ENCODE measurements at places on chromosomes 7 and 10.

GRCh38 chr7:102189756-102190155 is 96.9 kb upstream of the SH2B2 start:
- DNase-seq, result no peak

DNA sequence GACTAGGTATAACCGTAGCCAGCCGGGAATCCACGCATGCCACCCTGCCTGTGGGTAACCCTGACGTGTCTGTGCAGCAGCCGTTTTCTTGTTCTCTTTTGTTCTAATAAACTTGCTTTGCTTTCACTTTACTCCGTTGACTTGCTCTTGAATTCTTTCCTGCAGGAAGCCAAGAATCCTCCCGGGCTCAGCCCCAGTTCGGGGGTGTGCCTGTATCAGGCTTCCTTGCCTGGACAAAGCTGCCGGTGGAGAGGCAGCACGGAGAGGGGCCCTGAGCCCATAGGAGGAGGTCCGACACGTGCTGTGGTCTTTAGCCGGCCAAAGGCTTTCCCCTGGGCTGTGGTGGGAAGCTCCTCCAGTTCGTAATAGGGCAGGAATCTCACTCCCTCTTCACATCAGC is 256.5 kb upstream of the PPP2R2D start:
- DNase-seq, result peak; percentile 92

- DNase-seq, result no peak
These were observed 237.3 kb upstream of the AGK start for GRCh38 chr7:141313896-141314295.

- DNase-seq, result no peak
These were observed 58.6 kb downstream of the PROSER2 start for GRCh38 chr10:11881477-11882417.

- no peak for DNase-seq
These were observed 261.1 kb downstream of the AUTS2 start for GRCh38 chr7:69859342-69859741.

- DNase-seq, result no peak
These were observed 497.3 kb downstream of the INHBA start for GRCh38 chr7:41205600-41205999.

DNA sequence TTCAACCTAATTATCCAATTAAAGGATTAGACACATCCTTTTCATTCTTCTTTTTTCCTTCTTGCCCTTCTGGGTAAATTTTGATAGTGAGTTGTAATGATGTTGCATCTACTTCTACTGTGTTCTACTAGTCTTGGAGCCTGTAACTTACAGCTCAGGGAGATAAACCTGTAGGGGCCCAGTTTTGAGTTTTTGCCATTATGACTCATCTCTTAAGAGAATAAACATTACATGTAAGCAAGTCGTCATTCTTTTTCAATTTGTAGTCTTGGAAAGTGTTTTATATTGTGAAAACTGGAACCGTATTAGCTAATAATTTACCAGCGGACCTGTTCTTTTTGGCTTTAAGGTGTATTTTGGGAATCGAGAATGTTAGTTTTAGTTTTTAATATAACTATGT is 89.7 kb upstream of the RPA3 start:
- DNase-seq, result no peak

DNA sequence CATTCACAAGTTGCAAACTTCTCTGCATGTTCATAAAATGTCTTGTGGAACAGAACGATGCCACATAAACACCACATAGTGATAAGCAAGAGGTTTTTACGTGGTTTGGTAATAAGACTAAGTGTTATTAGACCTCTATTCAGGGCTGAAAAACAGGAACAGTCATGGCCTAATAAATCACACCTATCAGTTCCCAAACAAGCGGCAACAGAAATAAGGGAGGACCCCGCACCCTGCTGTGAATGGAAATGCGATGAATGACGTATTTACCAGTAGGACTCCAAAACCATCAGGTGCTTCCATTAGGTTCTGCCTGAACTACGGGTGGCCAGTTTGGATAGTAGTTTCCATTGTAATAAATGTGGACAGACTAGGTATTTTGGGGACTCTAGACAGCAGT is 129.1 kb downstream of the TAX1BP1 start:
- no peak for DNase-seq

DNA sequence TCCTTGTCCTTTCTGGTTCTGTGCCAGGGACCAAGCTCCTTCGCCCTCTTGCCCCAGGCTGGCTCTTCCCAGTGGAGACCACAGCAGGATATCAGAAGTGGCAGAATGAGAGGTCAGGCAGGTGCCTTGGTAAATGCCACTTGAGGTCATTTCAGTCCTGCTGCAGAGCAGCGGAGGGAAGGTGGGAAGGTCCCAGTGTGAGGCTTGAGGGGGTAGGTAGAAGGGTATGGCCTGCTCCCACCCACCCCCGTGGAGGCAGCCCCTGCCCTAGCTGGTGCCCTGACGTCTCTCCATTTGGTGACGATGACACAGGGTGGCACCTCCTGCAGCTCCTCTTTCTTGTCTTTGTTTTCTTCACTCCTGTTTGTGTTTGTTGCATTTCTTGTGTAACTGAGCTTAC is 538.8 kb downstream of the TCERG1L start:
- DNase-seq, result no peak

DNA sequence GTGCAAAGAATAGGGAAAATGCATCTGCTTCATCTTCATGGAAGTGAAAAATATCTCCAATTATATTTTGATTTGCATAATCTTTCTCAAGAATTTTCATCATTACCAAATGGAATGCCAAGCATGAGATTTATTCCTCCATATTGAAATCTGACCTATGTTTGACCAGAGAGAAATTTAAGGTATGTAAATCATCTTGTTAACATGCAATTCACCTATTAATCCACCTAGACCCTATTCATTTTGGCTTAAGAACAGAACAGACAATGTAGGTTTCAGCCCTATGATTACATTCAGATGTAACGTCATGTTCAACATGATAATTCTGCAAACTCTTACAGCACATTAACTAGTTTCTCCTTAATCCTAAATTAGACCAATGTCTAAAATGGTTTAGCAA is 30.8 kb upstream of the TMEM140 start:
- no peak for DNase-seq

- DNase-seq, result peak; percentile 85
These were observed 106.7 kb downstream of the SNX10 start for GRCh38 chr7:26398427-26398755.

- peak; percentile 57 for DNase-seq
These were observed 11.6 kb downstream of the MICALL2 start for GRCh38 chr7:1447551-1448244.
